Kidney epithelial cell (primary cell): ENCODE measurements at places on chromosomes 12 and 14. TPM values are rescaled to one million over a fixed set of nuclear protein-coding genes. Genes with fewer than 3 reads are reported as not detected.

The ACSS3 gene
- total RNA-seq = 5.5 and 9.2 TPM in 2 replicates

The KRT80 gene
- total RNA-seq = 18.5 and 19.4 TPM in 2 replicates

The OVCH1 gene
- total RNA-seq = not detected in 2 replicates

The GALNT6 gene
- 35.0 and 45.7 TPM in 2 replicates for total RNA-seq

The LRRC43 gene
- 0.75 and 2.5 TPM in 2 replicates for total RNA-seq

The SRP54 gene
- 58.5 and 66.3 TPM in 2 replicates for total RNA-seq

The NTF3 gene
- 0.34 TPM in 1 of 2 replicates, not detected in the other for total RNA-seq

The RND1 gene
- total RNA-seq = 9.9 and 10.7 TPM in 2 replicates

The KITLG gene
- 11.5 and 12.9 TPM in 2 replicates for total RNA-seq

The RHOJ gene
- total RNA-seq = 0.21 and 0.54 TPM in 2 replicates
